ENCODE measurements at places on chromosomes 2 and 18.

DNA sequence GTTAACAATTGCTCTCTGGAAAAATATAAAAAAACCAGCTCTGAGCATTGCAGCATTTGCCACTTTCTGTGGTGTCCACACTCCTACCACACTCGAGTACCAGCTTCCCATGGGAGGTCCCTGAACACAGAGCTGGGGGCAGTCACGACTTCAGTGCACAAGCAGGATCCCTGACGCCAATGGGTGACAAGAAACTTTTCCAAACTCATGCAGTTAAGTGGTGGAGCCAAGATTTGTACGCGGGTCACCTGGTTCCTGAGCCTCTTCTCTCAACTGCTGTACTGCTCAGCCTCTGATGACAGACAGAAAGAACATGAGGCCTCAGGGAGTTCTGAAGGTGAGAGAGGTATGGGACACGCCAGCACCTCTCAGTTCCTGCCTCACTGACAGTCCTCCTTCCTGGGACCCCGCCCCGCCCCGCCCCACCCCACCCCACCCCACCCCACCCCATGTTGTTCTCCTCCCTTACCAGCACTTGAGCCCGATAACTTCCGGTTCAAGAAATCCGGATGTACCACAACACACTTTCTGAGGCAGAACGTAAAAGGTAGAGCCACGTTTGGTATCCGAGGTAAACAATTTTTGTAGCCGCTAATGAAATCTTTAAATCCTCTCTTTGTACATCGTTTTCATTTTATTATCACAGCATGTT, 287.6 kb downstream of the MYCN start:
- DNase-seq: no peak

GRCh38 chr2:124755386-124755785, 730.3 kb downstream of the CNTNAP5 start:
- DNase-seq: no peak

DNA sequence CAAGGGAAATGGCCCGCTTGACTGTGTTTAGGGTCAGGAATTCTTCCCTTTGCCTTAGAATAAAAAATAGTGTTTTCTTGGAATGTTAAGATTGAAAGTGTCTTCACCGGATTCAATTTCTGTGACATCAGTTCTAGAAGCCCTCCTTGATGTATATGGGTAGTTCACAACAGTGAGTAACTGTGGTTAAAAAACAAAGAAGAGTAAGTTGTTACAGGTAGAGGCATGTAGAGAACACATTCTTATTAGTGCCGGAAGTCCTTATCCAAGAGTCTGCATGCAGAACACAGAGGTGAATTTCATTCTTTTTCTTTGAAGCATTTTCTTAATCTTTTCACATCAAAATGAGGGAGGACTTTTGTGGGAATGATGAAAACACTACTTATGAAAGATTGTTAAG, 105.5 kb downstream of the FMNL2 start:
- no peak for DNase-seq

- DNase-seq: no peak
Observed at GRCh38 chr2:101763496-101764333, 66.2 kb downstream of the MAP4K4 start.

DNA sequence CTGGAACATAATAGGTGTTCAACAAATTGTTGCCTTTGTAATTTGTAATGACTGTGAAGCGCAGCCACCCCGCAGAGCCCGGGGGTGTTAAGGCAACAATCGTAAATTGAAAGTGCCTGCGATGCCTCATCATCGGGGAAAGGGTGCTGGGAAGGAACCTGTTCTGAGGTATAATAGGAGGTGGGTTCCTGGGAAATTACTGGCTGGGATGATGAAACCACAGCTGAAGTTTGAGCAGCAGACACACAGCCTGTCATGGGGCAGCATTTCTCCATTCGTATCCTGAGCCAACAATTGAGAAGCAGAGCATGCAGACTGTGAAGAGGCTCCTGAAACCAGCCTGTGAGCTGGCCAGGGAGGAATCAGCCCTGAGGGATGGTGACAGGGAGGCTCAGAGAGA, 404.0 kb upstream of the MYT1L start:
- DNase-seq: no peak

DNA sequence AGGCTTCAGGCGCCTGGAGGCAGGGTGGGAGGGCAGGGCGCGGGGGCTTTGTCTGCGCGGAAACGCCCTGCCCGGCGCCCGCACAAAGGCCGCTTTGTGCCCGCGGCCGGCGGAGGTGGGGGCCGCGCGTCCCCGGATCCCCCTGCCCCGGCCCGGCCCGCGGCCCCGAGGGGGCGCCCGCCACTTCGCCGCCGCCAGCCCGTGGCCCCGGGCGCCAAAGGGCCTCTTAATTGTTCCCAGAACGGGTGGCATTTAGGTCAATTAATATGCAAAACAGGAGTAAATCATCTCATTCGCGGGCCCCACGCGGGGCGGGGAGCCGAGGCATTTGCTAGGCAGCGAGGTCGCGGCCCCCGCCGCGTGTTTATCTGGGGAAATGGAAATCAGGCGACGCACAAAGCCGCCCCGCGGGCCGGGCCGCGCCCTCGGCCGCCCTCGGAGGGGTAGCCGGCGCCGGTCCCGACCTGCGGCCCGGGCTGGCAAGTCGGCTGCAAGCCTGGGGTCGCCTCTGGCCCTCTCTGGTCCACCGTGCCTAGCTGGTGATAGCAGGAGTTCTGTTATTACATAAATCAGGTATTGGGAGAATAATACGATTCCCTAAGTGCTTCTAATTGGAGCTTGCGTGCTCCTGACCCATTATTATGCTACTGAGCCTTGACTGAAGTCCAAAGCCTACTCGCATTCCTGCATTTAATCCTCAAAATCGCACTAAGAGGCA, 148.2 kb upstream of the GLI2 start:
- no peak for DNase-seq

DNA sequence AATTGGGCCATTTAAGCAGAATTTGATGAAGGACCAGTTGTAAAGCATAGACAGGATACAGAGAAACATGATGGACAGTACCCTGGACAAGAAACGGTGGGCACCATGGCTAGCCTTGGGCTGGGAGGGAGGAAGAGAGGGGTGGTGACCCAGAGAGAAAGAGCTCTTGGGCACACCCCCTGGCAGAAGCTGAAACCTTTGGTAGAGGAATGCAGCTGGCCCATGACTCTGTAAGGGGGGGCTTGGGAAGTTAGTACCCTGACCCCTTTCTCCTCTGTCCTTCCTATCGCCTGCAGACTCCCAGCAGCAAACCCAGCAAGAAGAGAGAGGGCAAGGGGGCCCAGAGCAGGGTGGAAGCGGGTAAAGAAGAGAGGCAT, 32.6 kb downstream of the MRPL44 start:
- DNase-seq: no peak

GRCh38 chr18:32321826-32322225, 132.0 kb downstream of the MEP1B start:
- no peak for DNase-seq

DNA sequence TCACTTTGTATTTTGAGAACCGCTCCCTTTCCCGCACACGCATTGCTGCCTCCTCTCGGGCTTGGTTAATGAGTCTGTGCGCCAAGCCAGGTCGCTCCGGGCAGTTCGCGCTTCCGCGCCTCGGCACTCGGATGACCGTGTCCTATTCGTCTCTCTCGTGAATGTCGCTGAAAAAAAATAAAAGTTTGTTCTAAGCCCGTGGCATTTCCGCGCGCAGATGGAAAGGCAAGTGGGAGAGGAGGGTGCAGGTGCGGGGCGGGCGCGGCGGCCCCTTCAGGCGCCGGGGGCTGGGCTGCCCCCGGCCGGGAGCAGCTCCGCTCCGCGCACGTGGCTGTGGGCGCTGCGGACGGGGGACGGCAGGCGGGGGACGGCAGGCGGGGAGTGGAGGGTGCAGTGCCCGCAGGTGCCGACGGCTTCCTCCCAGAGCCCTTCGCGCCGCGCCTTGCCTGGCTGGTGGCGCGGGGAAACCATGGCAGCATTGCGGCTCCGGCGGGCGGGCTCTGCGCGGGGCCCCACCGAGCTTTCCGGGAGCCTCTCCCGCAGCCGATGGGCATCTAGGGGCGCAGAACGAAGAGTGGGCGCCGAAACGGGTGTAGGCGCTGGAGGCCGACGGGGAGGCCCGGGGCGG, 159.6 kb upstream of the SIX2 start:
- no peak for DNase-seq

GRCh38 chr2:174286172-174286571, 37.8 kb upstream of the OLA1 start:
- DNase-seq: no peak

DNA sequence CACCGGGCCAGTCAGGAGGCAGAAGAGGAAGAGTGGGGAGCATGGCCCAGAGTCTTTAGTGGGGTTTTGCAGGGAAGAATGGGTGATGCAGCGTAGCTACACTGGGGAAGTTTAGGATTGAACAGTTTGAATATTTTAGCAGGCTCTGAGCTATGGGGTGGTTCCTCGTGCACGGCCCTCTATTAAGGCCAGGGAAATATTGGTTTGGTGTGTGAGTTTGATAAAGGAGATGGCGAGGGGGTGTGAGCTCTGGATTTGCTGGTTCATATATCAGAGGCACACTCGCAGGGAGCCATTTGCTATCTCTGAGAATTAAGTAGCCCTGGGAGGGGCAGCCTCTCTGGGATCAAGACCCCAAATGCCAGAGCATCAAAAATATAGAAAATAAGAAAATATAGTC, 50.1 kb downstream of the BOLA3 start:
- no peak for DNase-seq

- DNase-seq: no peak
Observed at GRCh38 chr2:216104691-216105090, 4.5 kb upstream of the XRCC5 start.

DNA sequence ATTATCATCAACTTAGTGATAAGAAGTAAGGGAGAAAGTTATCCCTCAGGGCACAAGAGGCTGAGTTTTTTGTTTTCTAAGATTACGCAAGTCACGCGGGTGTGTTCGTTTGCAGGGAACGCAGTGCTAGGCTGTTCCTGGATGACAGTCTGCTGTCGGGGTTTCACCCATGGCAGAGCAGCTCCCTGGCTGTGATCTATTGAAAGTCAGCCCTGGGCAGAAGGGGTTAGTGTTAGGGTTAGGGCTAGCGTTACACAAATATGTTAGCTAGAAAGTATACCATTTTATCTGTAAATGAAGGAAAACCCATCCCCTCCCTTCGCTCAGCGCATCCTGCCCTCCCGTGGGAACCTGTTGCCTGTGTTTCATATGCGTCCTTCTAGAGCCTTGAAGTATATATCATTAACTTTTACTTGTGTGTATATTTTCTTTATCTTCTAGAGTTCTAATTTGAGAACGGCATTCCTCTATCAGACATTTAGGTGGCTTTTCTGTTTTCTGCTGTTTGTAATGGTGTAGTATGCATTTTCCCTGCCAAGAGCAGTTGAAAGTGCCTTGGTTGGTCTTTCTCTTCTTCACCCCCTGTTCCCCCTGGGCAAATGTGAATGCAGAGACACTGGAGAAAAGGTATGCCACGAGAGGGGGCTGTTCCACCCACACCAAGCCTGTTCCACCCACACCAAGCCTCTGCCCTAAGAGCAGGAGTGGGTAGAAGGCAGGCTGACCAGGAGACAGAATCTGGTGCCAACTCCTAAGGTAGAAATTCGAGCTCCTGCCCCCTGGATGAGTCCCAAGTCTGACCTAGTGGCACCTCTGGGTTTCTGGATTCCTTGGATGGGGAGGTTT, 47.0 kb downstream of the ARMC9 start:
- DNase-seq: no peak

- DNase-seq: no peak
Observed at GRCh38 chr2:64952511-64953482, 36.4 kb upstream of the SLC1A4 start.

DNA sequence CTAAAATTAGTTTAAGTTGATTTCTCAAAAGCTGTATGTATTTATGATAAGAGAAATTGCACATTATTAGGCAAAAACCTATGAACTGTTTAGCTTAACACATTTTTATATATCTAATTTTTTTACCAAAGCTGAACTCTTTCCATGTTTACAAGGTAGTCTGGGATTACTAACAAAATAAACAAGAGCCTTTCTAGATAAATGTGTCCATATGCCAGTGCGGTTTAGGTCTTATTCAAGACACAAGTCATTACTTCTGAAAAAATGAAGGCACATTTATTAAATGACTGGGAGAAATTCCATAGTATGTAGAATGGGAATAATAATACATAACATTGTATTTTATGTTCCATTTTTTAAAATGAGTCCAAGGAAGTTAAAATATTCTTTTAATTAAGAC, 82.0 kb downstream of the DPP4 start:
- no peak for DNase-seq

DNA sequence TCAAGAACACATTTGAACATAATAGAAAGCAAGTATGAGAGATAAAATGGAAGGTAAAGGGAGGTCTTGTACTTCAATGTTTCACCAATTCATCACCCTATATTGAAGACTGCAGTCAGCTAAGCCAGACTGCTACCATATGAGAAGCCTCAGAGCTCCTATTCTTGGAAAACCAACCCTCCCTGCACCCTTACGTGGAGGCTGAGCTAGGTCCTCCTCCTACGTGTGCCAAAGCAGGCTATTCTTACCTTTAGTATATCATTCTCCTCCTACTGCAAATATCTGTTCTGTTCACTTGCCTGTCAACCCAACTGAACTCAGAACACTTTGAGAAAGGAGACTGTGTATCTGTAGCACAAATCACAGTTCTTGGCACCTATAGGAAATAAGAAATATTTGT, 255.8 kb upstream of the HNRNPA3 start:
- DNase-seq: no peak

GRCh38 chr18:42080340-42080739, 125.3 kb downstream of the PIK3C3 start:
- no peak for DNase-seq

DNA sequence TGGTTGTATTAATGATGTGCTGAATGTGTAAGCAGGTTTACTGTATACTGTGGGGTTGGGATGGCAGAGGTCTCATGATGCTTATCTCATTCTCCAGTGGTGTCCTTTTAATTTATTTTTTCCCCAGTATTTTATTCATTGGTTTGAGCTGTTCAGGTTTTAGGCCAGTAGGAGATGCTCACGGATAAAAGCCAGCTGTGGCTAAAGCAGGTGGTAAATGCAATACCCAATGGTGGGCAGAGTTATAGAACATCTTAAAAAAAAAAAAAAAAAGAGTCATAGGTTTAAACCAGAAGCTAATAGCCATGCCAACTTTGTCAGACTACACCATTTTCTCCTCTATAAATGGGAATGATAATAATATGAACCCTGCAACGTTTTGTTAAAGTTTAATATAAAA, 57.8 kb upstream of the NEUROD1 start:
- no peak for DNase-seq

- DNase-seq: no peak
Observed at GRCh38 chr2:181464966-181465365, 7.8 kb downstream of the ITGA4 start.

DNA sequence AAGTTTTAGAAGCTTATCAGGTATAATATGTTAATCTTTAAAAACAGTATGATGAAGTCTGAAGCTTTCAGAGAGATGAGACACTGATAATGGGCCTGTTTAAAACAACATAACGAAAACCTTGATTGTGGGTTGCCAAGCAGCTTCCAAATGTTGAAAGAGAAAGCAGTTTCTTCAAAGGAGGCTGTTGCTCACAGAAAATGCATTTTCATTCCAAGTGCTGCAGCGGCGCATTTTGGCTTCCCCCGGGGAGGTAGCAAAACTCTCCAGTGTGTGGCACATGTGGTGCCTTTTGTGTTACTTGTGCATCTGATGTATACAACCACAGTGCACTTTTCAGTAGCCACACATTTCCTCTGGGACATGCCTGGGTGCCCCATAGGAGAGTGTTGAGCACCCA, 66.1 kb downstream of the TMEFF2 start:
- DNase-seq: no peak

All from GM04504 (cell line).